ENCODE measurements at places on chromosomes 6 and 20. TPM values are rescaled to one million over a fixed set of nuclear protein-coding genes. Genes with fewer than 3 reads are reported as not detected.
A peak's percentile ranks its signal among the peaks of the same experiment; 100 is the strongest.

The SYNDIG1 gene
- total RNA-seq = not detected

The RAD21L1 gene
- total RNA-seq = not detected

The PLCB1 gene
- 6.2 TPM for total RNA-seq

The C6orf132 gene
- total RNA-seq = 0.14 TPM

The THEMIS gene
- 155 TPM for total RNA-seq

The BMP7 gene
- not detected for total RNA-seq

The CST7 gene
- total RNA-seq = 92.4 TPM

The FOXS1 gene
- total RNA-seq = not detected

The NHLRC1 gene
- total RNA-seq = 0.64 TPM

The FKBP1C gene
- total RNA-seq = 1.1 TPM

The ERVFRD-1 gene
- not detected for total RNA-seq

The MUCL3 gene
- not detected for total RNA-seq

DNA sequence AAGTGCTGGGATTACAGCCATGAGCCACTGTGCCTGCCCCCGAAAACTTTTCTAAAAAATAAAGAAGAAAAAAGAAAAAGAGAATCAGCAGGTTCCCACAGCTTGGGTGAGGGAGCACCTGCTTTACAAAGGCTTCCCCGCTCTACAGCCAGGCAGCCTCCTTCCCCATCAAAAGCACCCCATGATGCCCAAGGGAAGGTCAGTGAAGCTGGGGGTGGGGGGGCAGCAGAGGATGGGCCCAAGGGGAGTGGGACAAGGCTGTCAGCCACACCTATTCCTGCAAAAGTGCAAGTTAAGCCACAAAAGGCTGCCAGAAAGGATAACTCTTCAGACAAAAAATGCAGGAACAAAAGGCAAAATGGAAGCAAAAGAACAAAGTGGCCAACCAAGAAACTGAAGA, 72.5 kb downstream of the FAM50B start:
- peaks cover 2% of the 10 kb centered on the region for H3K4me1 ChIP-seq
- no peaks in the 10 kb centered on the region for H3K36me3 ChIP-seq
- no peak for DNase-seq
- no peak overlapping the region for H3K27ac ChIP-seq
- H3K4me3 ChIP-seq = no peak overlapping the region

- no peak overlapping the region for H3K4me3 ChIP-seq
- H3K27me3 ChIP-seq = no peaks in the 10 kb centered on the region
- H3K36me3 ChIP-seq = no peaks in the 10 kb centered on the region
- H3K27ac ChIP-seq = no peak overlapping the region
- H3K4me1 ChIP-seq = no peaks in the 10 kb centered on the region
Measured at GRCh38 chr20:6956574-6956973, 189.1 kb downstream of the BMP2 start.

- H3K27ac ChIP-seq = no peak overlapping the region
- no peaks in the 10 kb centered on the region for H3K4me1 ChIP-seq
- DNase-seq = no peak
Measured at GRCh38 chr6:68774843-68775242, 139.8 kb downstream of the ADGRB3 start.

GRCh38 chr20:50151034-50151743, 2.3 kb downstream of the PEDS1 start:
- H3K4me3 ChIP-seq = peak overlapping the region; percentile 92
- no peaks in the 10 kb centered on the region for H3K27me3 ChIP-seq
- peaks cover 13% of the 10 kb centered on the region for H3K36me3 ChIP-seq
- H3K27ac ChIP-seq = peak overlapping the region; percentile 89
- DNase-seq = no peak

DNA sequence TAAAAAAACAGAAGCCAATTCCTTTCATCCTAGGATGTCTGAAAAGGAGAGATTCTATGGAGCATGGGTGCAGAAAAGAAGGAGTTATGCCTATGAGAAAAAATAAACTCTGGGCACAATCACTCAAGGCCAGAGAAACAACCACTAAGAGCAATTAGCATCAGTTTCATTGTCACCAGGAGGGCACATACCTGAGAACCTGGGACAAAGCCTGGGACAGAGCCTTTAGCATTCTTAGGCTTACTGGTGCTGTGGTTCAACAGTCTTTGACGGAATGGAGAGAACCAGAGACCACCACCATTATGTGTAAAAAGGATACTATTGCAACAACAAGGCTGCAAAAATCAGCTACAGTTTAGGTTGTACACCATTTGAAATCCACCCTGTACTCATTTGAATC, 29.4 kb upstream of the BCKDHB start:
- no peaks in the 10 kb centered on the region for H3K4me1 ChIP-seq
- no peaks in the 10 kb centered on the region for H3K36me3 ChIP-seq
- DNase-seq = no peak
- H3K27me3 ChIP-seq = no peaks in the 10 kb centered on the region

- no peaks in the 10 kb centered on the region for H3K27me3 ChIP-seq
- H3K27ac ChIP-seq = no peak overlapping the region
- no peak for DNase-seq
- peaks cover 11% of the 10 kb centered on the region for H3K4me1 ChIP-seq
- peaks cover 21% of the 10 kb centered on the region for H3K36me3 ChIP-seq
Measured at GRCh38 chr20:33560026-33560425, 70.1 kb downstream of the CBFA2T2 start.

- no peak overlapping the region for H3K27ac ChIP-seq
- peaks cover 4% of the 10 kb centered on the region for H3K4me1 ChIP-seq
- H3K36me3 ChIP-seq = no peaks in the 10 kb centered on the region
- H3K27me3 ChIP-seq = peaks cover 31% of the 10 kb centered on the region
Measured at GRCh38 chr6:146028252-146028795, 538 bp upstream of the GRM1 start.

DNA sequence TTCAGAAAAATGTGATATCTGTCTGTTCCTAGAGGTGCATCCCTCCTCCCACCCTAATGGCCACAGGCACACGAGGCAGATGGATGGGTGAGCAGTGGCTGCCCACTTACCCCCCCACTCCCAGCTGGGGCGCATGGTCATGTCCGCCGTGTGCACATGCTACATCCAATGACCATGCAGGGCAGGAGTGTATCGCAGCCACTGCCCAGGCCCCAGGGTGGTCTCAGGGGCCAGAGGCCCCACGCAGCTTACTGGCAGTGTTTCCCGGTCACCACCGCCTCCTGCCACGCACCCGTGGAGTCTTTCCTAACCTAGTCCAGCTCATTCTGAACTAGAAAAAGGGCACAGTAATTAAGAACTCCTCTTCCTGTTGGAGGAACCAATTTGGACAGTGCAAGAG, 11.7 kb upstream of the HTR1B start:
- no peaks in the 10 kb centered on the region for H3K4me1 ChIP-seq
- no peak for DNase-seq
- H3K27ac ChIP-seq = no peak overlapping the region
- H3K36me3 ChIP-seq = no peaks in the 10 kb centered on the region
- H3K4me3 ChIP-seq = no peak overlapping the region
- H3K27me3 ChIP-seq = peaks cover 2% of the 10 kb centered on the region

DNA sequence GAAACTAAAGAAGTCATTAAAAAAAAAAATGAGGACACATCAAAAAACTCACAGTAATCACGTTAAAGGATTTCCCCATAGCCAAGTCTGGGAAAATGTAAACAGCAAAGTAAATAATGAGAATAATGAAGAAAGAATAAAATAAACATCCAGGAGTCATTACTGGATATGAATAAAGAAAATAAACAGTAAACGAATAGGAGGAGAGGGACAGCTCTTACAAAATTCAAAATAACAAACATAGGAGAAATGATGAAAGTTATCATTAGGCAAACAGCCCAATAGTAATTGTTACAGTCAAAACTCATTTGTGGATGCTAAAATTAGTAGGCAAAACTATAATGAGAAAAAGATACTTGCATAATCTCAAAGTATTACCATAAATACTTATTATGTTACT, 8.0 kb upstream of the UBD start:
- H3K27me3 ChIP-seq = peaks cover 35% of the 10 kb centered on the region
- no peak overlapping the region for H3K27ac ChIP-seq
- DNase-seq = no peak

GRCh38 chr6:105862936-105863607, 223.1 kb upstream of the PRDM1 start:
- no peaks in the 10 kb centered on the region for H3K36me3 ChIP-seq
- H3K27me3 ChIP-seq = peaks cover 31% of the 10 kb centered on the region
- DNase-seq = no peak

- peaks cover 12% of the 10 kb centered on the region for H3K4me1 ChIP-seq
- no peak for DNase-seq
- peaks cover 26% of the 10 kb centered on the region for H3K27me3 ChIP-seq
- H3K27ac ChIP-seq = no peak overlapping the region
Measured at GRCh38 chr6:138541823-138542481, 42.7 kb upstream of the NHSL1 start.

DNA sequence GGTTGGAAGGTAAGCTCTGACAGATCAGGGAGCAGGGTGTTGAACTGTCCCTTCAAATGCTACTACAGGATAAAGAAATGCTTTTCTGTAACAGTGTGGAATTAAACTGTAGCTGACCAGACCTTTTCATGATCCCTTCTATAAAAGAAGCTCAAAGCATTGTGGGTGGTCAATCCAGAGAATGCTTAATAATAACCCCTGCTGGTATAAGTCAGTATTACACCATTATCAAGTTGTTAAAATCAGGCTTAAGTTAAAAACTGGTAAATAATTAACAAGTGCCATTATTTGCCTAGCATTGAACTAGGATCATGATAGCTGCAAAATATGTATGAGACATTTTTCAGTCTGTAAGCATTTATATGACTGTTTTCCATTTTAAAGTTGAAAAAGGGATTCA, 468.9 kb downstream of the PKHD1 start:
- H3K27me3 ChIP-seq = no peaks in the 10 kb centered on the region
- DNase-seq = no peak
- H3K36me3 ChIP-seq = no peaks in the 10 kb centered on the region

DNA sequence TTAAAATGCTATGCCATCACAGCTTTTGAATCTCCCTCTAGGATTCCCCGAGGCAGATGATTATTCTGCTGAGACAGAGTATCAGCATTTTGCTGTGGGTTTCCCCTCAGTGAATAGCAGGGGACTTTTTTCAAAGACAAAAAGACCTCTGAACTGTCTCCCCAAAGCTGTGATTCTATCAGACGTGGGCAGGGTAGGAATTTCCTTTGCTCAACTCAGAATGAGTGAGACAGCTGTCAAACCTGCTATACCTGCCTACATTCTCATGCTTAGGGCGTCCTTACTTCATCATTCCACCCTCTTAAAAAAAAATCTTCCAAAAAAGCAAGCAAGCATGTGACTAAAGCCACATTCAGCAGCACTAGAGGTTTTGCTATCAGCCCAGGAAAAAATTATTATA, 147.6 kb upstream of the FAM83B start:
- no peaks in the 10 kb centered on the region for H3K36me3 ChIP-seq
- no peaks in the 10 kb centered on the region for H3K4me1 ChIP-seq
- DNase-seq = no peak
- H3K4me3 ChIP-seq = no peak overlapping the region
- no peaks in the 10 kb centered on the region for H3K27me3 ChIP-seq
- H3K27ac ChIP-seq = no peak overlapping the region

- peak overlapping the region; percentile 80 for H3K27ac ChIP-seq
- H3K27me3 ChIP-seq = no peaks in the 10 kb centered on the region
- peak overlapping the region; percentile 90 for H3K4me3 ChIP-seq
- H3K4me1 ChIP-seq = peaks cover 37% of the 10 kb centered on the region
- peak; percentile 46 for DNase-seq
Measured at GRCh38 chr6:26571592-26572296, 25.0 kb upstream of the ABT1 start.

- no peak for DNase-seq
- peaks cover 6% of the 10 kb centered on the region for H3K36me3 ChIP-seq
- no peaks in the 10 kb centered on the region for H3K27me3 ChIP-seq
- no peak overlapping the region for H3K4me3 ChIP-seq
Measured at GRCh38 chr6:5053038-5053437, 32.1 kb upstream of the PPP1R3G start.

DNA sequence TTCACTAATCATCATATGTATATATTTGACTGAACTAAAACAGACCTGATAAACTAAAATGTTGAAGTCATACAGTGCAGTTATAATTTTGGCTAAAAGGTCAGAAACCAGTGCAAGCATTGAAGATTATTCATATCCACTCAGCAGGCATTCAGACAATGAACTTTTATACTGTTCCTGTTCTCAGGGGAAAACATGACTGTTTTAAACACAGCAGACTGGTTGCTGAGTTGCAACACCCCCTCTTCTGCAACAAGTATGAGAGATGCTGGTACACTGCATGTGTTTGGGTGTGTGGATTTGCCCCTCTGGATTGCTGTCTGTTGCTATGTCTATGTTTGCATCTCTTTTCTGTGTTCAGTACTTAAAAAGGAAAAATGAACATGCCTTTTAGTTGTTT, 206.8 kb downstream of the EYA4 start:
- H3K4me3 ChIP-seq = no peak overlapping the region
- DNase-seq = no peak
- H3K27ac ChIP-seq = no peak overlapping the region
- no peaks in the 10 kb centered on the region for H3K27me3 ChIP-seq

GRCh38 chr6:82413868-82414267, 50.3 kb downstream of the TPBG start:
- H3K4me1 ChIP-seq = no peaks in the 10 kb centered on the region
- no peaks in the 10 kb centered on the region for H3K36me3 ChIP-seq
- H3K4me3 ChIP-seq = no peak overlapping the region
- no peak overlapping the region for H3K27ac ChIP-seq
- H3K27me3 ChIP-seq = no peaks in the 10 kb centered on the region

GRCh38 chr20:24770628-24771541, 178.2 kb upstream of the CST7 start:
- no peak overlapping the region for H3K4me3 ChIP-seq
- no peaks in the 10 kb centered on the region for H3K36me3 ChIP-seq
- DNase-seq = no peak
- H3K27me3 ChIP-seq = peaks cover 15% of the 10 kb centered on the region

- no peak overlapping the region for H3K4me3 ChIP-seq
- H3K27ac ChIP-seq = no peak overlapping the region
- H3K36me3 ChIP-seq = no peaks in the 10 kb centered on the region
- DNase-seq = no peak
- H3K27me3 ChIP-seq = peaks cover 6% of the 10 kb centered on the region
- H3K4me1 ChIP-seq = no peaks in the 10 kb centered on the region
Measured at GRCh38 chr20:63377951-63378381, 16.8 kb upstream of the CHRNA4 start.

DNA sequence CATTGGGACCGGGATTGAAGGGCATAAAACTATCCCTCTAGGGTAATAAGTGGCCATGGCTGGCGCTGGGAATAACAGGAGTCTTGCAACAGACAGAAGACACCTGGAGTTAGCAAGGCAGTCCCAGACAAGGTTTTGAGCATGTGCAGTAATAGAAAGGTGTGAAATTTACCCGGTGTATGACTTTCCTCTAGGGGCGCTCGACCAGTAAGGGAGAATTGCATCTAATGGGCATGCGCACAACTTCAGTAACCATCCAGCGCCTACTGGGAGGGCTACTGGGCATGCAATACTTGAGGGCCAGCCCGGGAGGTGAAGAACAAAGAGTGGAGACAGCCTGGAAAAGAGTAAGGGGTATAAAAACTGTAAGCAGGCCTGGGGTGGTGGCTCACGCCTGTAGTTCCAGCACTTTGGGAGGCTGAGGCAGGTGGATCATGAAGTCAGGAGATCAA, 32.7 kb downstream of the SERPINB6 start:
- H3K4me3 ChIP-seq = no peak overlapping the region
- H3K4me1 ChIP-seq = peaks cover 44% of the 10 kb centered on the region
- DNase-seq = no peak
- H3K36me3 ChIP-seq = peaks cover 43% of the 10 kb centered on the region
- peak overlapping the region; percentile 48 for H3K27ac ChIP-seq
